ENCODE measurements at places on chromosomes 5 and 9.

DNA sequence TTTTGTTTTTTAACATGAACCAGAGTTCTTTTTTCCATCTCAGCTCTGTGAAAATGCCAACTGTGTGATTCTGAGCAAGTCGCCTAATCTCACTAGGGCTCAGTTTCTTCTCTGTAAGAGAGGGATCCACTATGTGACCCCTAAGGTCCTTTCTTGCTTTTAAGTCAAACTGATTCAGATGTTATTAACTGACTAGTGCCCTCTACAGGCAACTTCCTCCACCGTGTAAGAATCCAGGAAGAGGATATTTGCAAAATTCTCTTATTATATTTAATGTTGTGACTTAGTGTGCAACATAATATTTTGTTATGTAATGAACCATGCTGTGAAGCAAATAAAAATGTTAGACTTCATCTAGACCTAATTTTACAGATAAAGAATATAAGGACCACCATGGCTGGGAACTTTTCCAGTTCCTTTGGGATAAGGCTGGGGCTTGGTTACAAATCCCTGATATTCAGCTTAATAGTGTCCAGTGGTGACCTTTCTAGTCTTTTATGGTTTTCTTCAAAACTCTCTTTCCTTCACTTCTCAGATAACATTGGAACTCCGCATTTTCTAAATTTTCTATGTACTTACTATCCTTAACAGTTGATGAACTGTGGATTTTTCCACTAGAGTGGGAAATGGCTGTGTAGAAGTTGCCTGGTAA lies 244.7 kb downstream of the PIK3R1 start:
- DNase-seq, result peak; percentile 40

DNA sequence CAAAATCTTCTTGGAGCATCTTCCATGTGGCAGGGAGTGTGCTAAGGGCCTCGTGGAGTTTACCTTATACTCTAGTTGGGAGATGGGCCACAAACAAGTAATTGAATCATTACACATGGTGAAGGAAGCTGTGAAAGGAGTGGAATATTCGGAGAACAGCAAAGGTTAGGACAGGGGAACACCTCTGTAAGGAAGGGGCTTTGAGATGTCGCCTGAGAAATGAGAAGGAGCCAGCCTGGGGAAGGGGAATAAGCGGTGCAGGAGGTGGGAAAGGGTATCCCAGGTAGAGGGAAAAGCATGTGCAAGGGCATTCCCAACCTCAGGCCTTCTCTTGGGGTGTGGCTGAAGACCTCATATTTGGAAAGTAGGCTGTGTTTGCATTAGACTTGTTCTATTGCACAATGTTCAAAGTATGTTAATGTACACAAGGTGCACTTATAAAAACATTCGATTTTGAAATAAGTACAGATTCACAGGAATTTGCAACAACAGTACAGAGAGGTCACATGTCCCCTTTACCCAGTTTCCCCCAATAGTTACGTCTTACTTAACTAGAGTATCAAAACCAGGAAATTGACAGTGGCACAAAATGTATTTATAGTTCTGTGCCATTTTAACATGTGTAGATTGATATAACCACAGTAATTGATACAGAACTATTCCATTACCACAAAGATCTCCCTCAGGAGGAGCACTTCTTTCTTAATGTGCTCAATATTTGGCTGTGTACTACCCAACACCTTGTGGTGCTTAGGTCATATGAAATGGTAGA lies 2.4 kb upstream of the STOM start:
- DNase-seq, result no peak

DNA sequence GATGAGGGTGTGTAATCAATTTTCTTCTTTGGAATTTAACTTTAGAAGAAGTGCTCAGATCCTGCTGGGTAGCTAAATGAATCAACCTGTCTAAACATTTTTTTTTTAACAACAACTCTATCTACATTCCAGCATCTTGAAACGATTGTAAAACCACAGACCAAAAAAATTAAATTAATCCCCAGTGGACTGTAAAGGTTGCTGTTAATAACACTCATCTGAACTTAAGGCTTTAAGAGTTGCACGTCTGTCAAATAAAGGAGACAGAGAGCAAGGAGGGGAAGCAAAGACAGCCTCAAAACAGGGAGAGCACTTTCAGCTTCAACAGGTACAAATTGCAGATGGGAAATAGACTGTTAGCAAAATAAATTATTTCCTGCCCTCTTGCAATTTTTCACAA lies 548.5 kb downstream of the DTWD2 start:
- DNase-seq, result no peak

GRCh38 chr9:92342825-92343488 lies 17.2 kb downstream of the CENPP start:
- no peak for DNase-seq
